Forelimb muscle (tissue), 1 donor: ENCODE measurements at places on chromosomes 5 and 9. TPM values are rescaled to one million over a fixed set of nuclear protein-coding genes. Genes with fewer than 3 reads are reported as not detected.
A peak's percentile ranks its signal among the peaks of the same experiment; 100 is the strongest.

GRCh38 chr5:157326440-157327005 lies 60.6 kb downstream of the CYFIP2 start:
- no peak for DNase-seq

GRCh38 chr5:111584651-111585050 lies 72.3 kb upstream of the STARD4 start:
- DNase-seq, result no peak

The SPINK7 gene
- 0.23 TPM for polyA plus RNA-seq

The C9orf85 gene
- 19.1 TPM for polyA plus RNA-seq

DNA sequence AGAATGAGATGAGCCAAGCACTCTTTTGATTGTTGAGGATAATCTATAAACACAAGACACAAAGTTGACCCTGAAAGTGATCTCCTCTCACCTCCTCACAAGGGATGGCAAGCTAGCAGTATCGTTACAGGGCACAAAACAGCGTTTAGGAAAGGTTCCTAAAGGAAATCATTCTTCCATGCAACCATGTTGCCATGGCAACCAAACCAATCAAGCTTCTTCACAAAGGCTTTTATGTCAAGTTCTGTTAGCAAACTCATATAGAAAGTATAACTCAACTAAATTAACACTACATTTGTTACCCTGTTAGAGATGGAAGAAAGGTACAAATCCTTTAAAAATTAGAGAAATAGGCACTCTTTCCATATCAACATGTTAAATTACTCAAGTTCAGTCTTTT lies 1016.8 kb upstream of the DMAC1 start:
- DNase-seq, result peak; percentile 4

- DNase-seq, result no peak
Measured at GRCh38 chr9:102569436-102569835, 425.7 kb upstream of the CYLC2 start.

The ASPN gene
- polyA plus RNA-seq, result 282 TPM

GRCh38 chr9:75197561-75197960 lies 109.2 kb downstream of the OSTF1 start:
- no peak for DNase-seq

DNA sequence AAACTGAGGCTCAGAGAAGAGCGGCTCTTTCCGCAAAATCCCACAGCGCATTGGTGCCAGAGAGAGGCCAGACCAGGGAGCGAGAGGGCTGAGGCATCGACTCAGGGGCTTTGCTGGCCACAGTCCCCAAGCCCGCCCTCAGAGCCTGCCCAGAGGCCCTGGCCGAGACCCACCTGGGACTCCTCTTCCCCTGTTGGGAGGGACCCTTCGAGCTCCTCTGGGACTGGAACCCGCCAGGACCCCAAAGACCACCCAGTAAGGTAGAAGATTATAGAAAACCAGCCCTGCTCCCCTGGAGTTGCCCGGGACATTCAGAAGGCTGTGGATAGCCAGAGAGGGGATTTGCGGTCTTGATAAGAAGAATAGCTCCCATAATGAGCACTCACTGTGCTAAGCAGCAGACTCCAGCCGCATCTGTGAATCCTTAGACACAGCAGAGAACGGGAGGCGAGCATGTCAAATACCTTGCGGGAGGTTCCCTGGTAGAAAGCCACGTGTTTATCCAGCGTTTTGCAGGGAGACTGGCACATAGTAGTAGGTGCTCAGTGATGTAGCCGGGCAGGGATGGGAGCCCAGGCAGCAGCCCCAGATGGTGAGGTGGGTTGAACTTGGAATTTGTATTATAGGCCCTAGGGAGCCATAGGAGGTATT lies 651 bp upstream of the AK1 start:
- no peak for DNase-seq

The FAM78A gene
- 36.4 TPM for polyA plus RNA-seq

The NIPAL4 gene
- 0.37 TPM for polyA plus RNA-seq

GRCh38 chr9:115114546-115114945 lies 3.4 kb downstream of the TNC start:
- DNase-seq, result no peak

The SLC34A1 gene
- not detected for polyA plus RNA-seq

GRCh38 chr9:684941-685340 lies 156.6 kb upstream of the DMRT1 start:
- peak; percentile 45 for DNase-seq

The CD72 gene
- 2.6 TPM for polyA plus RNA-seq

- DNase-seq, result peak; percentile 70
Measured at GRCh38 chr9:118985851-118986250, 383.4 kb downstream of the BRINP1 start.

- DNase-seq, result no peak
Measured at GRCh38 chr9:113634596-113635515, 171.3 kb downstream of the RGS3 start.

- DNase-seq, result peak; percentile 80
Measured at GRCh38 chr9:133237035-133237731, 28.1 kb upstream of the OBP2B start.

DNA sequence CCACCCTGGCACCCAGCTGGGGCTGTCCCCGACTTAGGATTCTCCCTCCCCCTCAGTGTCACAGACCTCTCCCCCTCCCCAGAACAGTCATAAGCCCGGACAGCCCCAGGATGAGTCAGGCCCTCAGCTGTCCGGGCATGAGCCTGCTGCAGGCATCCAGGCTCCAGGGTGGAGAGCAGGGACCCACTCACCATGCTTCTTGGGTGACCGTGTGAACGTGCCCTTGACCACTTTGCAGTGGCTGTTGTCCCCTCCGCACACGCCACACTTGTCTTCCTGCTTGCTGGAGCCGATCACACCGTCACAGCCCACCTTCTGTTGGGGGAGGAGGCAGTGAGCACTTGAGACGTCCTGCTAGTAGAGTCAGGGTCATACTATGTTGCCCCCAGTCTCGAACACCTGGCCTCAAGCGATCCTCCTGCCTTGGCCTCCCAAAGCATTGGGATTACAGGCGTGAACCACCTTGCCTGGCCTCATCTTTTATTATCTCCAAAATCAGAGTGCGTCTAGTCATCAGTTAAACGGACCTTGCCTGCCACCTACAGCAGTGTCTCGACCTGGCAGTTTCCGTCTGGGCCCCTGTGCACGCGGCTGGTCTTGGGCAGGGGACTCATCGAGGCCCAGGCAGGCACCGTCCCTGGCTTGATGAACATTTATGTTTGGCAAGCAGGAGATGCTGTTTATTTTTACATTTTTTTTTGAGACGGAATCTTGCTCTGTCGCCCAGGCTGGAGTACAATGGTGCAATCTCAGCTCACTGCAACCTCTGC lies 72.6 kb downstream of the ZNF354C start:
- no peak for DNase-seq

GRCh38 chr9:35569206-35569605 lies 35.9 kb upstream of the TESK1 start:
- no peak for DNase-seq

GRCh38 chr9:468766-469426 lies 254.2 kb downstream of the DOCK8 start:
- no peak for DNase-seq

DNA sequence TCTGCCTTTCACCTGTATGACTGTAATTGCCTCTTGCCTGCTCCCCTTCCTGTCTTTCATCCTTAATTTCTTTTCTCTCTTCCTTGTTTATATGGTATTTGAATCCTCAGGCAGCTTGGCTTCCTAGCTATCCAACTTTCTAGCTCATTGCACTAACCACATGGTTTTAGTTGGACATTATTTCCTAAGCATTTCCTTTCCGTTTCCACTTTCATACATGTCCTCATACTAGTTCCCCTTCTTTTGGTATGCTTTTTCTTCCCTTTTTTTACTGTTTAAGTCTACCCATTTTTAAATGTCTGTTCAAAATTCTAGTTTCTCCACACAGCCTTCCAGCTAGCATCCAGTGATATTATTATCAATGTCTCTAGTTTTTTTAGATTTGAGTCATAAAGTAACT lies 6.6 kb downstream of the CWC27 start:
- no peak for DNase-seq

The CXXC5 gene
- 82.3 TPM for polyA plus RNA-seq

The MARCOL gene
- polyA plus RNA-seq, result not detected

The CEMIP2 gene
- 22.1 TPM for polyA plus RNA-seq

- DNase-seq, result no peak
Measured at GRCh38 chr5:173869316-173869715, 18.8 kb upstream of the CPEB4 start.

GRCh38 chr9:71743217-71743705 lies 25.1 kb downstream of the CEMIP2 start:
- DNase-seq, result no peak

DNA sequence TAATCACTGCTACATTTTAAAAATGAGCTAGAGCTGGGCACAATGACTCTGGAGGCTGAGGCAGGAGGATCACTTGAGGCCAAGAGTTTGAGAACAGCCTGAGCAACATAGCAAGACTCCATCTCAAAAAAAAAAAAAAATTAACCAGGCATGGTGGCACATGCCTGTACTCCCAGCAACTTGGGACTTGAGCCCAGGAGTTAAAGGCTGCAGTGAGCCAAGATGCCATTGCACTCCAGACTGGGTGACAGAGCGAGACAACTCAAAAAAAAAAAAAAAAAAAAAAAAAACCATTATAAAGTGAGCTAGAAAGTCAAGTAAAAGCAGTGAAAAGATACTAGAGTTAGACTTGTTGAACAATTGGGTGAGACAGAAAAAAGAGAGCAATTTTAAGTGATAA lies 28.2 kb downstream of the FEM1C start:
- no peak for DNase-seq

GRCh38 chr5:146718609-146719008 lies 159.9 kb downstream of the PPP2R2B start:
- peak; percentile 8 for DNase-seq

The TEX48 gene
- not detected for polyA plus RNA-seq

The FOXD4L4 gene
- polyA plus RNA-seq, result not detected

The CNTNAP3 gene
- 2.8 TPM for polyA plus RNA-seq

The PCDHGB5 gene
- 3.1 TPM for polyA plus RNA-seq

The SPATA31C1 gene
- 0.08 TPM for polyA plus RNA-seq

DNA sequence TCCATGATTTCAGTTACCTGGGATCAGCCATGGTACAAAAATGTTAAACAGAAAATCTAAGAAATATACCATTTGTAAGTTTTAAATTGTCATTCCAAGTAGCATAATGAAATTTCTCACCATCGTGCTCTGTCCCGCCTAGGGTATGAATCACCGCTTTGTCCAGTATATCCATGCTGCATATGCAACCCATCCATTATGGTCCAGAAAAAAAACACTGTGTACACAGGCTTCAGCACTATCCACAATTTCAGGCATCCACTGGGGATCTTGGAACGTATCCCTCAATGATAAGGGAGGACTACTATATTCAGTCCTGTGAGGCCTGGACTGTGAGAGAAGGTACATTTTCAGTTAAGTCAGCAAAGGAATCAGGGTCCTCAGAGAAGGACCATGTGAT lies 37.6 kb upstream of the HNRNPA0 start:
- DNase-seq, result no peak

The PDLIM4 gene
- polyA plus RNA-seq, result 66.2 TPM

The CFAP157 gene
- 1.4 TPM for polyA plus RNA-seq
